ENCODE measurements at places on chromosomes 5 and 9. TPM values are rescaled to one million over a fixed set of nuclear protein-coding genes. Genes with fewer than 3 reads are reported as not detected.

Gene ARHGEF39
- 32.8 TPM for total RNA-seq

Gene KCTD16
- total RNA-seq, result 0.29 TPM

Gene FOXD4L5
- total RNA-seq, result 0.25 TPM

Gene SLC45A2
- total RNA-seq, result 1.1 TPM

Gene SLC36A1
- 17.5 TPM for total RNA-seq

Gene MARCOL
- not detected for total RNA-seq

Gene PRDM9
- not detected for total RNA-seq

Gene SUSD3
- 2.2 TPM for total RNA-seq

Gene DMAC1
- 67.3 TPM for total RNA-seq

Gene ARL15
- total RNA-seq, result 122 TPM

Gene ADGRV1
- 23.2 TPM for total RNA-seq

Gene ZNF483
- total RNA-seq, result not detected

All from Caco-2 (cell line).